ENCODE measurements at places on chromosomes 5 and 9.
A peak's percentile ranks its signal among the peaks of the same experiment; 100 is the strongest.

GRCh38 chr5:179278119-179278518, 67.1 kb downstream of the ADAMTS2 start:
- no peak for DNase-seq

- DNase-seq: no peak
These were observed 2.9 kb upstream of the RNF130 start for GRCh38 chr5:180074462-180074861.

- peak; percentile 43 for DNase-seq
These were observed 536 bp upstream of the COMMD10 start for GRCh38 chr5:116084287-116084691.

DNA sequence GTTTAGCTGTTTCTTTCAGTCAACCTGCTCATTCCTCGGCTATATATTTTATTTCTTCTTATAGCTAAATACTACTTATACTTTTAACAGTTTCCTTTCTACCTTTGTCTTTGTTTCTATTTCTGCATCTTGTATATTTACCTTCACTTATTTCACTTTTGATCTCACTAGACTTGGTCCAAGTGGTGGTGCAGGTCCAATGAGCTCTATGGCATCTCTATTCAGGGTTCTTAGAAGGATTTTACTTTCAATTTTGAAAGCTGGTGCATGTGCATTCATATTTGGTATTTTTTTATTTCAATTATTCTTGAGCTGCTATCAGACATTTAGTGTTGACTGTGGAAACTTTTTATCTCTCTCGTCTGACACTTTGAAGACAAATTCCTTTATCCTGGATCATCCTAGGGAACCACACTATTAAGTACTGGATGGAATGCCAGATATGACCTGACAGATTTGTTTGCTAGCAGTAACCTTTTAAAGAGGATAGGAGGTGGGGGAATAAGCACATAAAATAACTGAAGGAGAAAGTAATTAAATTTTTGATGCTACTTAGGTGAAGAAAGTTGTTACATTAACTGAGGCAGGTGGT, 123.1 kb upstream of the PJA2 start:
- no peak for DNase-seq

DNA sequence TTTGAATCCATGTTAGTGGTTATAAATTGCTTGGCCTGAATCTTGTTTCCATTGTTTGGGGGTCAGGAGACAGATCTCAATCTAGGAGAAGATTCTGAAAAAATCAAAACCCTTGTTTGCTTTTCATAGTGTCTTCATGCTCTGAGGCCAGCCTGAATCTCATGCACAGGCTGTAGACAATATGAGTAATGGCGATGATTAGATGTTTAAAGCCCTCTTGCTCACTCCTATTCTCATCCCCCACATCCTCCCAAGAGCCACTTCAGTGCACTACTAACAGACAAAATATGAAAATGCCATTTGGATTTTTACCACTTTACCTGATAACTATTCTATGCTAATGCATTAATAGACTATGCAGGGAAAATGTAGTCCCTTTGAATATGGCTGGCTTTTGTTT, 129.4 kb downstream of the NUDT12 start:
- DNase-seq: no peak

DNA sequence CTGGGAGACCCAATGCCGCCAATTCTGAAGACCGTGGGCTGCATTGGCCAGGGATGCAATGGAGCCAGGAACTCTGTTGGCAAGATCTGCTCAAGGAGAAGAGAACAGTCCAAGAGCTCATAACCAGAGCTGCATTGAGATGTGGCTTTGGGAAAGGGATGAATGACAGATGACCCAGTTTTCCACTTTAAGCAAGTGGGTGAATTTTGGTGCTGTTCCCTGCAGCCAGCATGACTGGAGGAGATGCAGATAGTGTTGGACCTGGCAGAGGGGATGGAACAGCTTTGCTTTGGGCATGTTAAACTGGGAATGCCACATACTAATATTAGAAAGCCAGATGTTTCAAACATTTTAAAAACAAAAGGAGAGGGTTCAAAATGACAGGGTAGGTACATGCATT, 143.1 kb downstream of the FSTL4 start:
- no peak for DNase-seq

DNA sequence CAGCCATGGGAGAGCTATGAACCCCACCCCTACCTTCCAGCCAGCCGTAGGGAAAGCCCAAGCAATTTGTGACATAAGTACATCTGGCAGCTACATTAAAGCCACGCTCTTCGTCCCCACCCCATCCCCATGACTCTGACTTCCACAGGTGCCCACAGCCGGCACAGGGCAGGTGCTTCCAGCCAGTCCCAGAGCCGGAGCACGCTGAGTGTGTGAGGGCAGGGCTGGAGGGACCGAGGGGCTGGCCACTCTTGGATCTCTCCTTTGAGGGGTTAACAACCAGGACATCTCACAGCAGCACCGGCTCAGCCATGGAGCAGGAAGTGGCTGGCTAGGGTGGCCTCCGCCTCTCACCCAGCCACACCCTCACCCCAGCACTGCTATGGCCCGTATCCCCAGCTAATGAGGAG, 2.4 kb upstream of the FAM78A start:
- DNase-seq: peak; percentile 14

- DNase-seq: no peak
These were observed 28.0 kb upstream of the SIL1 start for GRCh38 chr5:139226131-139226530.

- peak; percentile 32 for DNase-seq
These were observed 142.7 kb downstream of the C5orf15 start for GRCh38 chr5:133825631-133826289.

- DNase-seq: no peak
These were observed 629.0 kb upstream of the SEMA6A start for GRCh38 chr5:117203584-117203983.

- no peak for DNase-seq
These were observed 446 bp downstream of the NXNL2 start for GRCh38 chr9:88535226-88536022.

DNA sequence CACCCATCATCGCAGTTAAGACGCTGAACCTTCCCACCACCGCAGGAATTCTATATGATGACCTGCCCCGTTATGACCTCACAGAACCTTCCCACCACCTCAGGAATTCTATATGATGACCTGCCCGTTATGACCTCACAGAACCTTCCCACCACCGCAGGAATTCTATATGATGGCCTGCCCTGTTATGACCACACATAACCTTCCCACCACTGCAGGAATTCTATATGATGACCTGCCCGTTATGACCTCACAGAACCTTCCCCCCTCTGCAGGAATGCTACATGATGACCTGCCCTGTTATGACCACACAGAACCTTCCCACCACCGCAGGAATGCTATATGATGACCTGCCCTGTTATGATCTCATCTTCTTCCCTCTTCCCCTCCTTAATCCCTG, 64.3 kb downstream of the IRX1 start:
- DNase-seq: no peak

- no peak for DNase-seq
These were observed 455.9 kb downstream of the EBF1 start for GRCh38 chr5:158643840-158644239.

GRCh38 chr5:172243302-172243701, 40.3 kb downstream of the UBTD2 start:
- no peak for DNase-seq

DNA sequence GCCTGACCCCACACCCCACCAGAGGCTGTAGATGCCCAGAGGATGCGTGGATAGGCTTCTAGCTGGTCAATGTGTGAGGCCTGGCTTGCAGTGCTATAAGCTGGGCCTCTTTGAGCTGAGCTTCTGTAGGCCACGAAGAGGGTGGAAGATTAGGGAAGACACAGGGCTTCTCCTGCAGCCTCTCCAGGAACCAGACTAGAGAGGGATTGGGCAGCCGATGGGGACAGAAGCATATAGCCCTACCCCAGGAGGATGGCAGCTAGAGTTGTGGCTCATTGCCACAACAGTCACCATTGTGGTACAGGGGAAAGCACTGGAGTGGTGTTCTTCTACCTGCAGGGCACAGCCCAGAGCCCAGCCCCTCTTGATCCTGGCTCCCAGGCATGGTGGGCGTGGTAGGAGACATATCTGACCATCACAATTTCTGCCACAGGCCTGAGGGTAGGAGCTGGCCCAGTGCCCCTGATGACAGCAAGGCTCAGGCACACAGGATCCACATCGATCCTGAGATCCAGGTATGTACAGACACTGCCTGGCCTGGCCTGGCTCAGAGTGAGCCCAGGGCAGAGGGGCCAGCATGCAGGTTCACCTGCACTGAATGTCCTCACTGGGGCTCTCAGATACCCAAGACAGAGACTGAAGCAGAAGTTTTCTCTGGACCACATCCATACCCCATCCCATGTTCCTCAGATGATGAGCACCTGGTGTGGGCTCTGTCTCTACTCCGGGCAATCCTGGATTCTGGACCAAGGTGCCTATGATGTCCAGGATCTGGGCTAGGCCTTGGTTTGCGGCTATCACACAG, 8.7 kb downstream of the PDLIM4 start:
- no peak for DNase-seq

- no peak for DNase-seq
These were observed 195.9 kb downstream of the SLIT3 start for GRCh38 chr5:169104937-169105494.

- DNase-seq: no peak
These were observed 68.9 kb downstream of the FAT2 start for GRCh38 chr5:151522226-151522625.

- DNase-seq: no peak
These were observed 413.5 kb upstream of the SMC2 start for GRCh38 chr9:103680581-103680980.

- DNase-seq: no peak
These were observed 101.0 kb upstream of the GABRG2 start for GRCh38 chr5:161966564-161966963.

DNA sequence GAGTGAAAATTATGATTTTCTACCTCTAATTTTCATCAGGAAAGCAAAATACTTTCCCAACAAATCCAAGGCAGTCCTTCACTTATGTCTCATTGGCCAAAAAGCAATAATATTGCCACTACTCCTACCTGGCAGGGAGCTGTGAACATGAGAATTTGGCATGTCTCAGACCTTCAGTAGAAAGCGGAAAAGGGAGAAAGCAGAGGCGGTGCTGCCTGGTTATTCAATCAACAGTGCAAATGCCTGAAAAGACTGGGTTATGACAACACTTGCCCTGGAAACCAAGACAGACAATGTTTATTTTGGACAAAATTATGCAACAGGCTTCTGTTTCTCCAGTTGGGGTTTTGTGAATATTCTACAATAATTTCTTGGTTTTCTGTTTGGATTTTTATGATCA, 194.4 kb downstream of the TAF11L14 start:
- DNase-seq: no peak

- no peak for DNase-seq
These were observed 145.9 kb downstream of the HINT1 start for GRCh38 chr5:131019111-131019510.

DNA sequence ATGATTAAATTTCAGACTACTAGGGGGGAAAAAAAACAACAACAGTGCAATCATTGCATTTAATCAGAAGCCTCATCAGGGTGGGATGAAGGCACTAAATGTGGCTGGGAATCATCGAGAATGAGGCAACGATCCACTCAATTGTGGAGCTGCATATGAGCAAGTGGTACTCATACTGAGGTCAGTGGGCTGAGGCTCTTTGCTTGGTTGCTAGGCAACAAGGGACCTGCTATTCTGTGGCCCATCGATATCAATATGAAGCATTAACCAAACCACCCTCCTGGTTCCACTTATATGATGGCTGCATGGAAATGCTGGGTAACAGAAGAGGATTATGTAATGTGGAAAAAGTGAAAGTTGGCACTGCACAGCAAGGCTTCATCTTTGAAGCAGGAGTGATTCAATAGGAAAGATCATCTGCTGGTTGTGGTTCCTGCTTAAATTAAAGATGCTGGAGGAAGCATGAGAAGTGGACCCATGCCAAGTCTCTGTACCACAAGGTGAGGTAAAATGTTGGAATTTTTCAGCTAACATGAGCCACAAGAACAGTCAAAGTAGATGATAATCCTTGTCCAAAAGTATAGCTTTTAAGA, 159.8 kb upstream of the HMHB1 start:
- DNase-seq: no peak

DNA sequence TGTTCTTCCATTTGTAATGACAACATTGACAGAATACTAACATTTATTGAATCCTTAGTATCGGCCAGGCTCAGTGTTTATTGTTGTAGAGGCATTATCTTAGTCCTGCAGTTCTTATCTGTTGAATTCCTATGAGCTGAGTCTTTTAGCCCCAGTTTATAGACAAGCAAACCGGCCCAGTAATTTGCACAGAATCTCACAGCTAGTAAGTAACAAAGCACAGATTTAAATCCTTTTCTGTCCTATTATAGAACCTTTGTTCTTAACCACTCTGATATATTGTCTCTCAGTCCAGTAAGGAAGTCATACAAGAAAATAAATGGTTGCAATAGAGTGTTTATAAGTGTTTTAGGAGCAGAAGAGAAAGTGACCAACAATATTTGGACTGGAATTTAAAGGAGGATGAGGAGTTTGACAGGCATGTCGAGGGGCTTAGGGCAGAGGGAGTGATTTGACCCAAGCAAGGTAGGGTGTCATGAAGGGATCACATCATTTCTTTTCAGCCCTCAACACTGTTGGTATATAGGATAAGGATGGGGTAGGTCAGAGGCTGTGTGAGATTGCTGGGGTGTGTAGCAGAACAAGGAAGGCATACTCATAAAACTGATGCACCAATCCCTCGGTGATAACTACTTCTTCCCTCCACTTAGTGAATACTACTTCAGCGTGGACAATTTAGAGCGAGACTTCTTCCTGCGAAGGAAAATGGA, 39.5 kb downstream of the LARP1 start:
- no peak for DNase-seq

DNA sequence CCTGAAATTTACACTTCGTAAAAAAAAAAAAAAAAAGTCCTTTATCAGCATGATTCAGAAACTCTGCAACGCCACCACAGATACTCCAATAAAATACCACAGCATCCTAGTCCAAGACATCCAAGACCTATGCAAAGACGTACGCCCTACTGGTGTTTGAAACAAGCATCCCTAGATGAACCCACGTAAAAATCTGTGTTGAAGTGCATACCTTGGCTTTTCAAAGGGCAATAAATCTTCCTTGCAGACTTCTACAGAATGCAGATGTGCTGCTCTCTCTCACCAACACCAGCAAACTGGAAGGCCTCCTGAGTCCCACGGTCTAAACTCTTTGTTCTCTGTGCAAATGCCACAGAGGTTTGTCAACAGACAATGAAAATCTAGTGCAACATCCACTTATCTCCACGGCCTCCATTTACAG, 38.8 kb downstream of the MYO10 start:
- no peak for DNase-seq

DNA sequence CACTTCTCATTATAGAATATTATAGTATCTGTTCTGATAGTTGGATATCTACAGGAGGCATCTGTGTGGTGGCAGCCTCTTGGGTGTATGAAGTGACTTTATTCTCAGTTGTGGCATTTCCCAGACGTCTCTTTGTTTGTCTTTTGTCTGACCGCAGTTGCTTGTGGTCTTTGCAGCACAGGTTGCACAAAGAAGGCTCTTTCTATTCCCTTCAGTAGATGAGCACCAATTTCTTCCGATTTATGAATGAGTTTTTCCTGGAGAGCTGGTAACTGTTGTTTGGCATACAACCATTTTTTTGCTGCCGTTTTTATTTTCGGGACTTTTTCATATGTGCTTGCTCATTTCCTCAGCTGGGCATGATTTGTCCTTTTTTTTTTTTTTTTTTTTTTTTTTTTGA, 56.4 kb upstream of the MYO10 start:
- no peak for DNase-seq

- DNase-seq: peak; percentile 45
These were observed 2.7 kb upstream of the AK1 start for GRCh38 chr9:127880143-127880542.

- no peak for DNase-seq
These were observed 247.2 kb upstream of the EFNA5 start for GRCh38 chr5:107917983-107918382.

- DNase-seq: no peak
These were observed 2.0 kb upstream of the IRF1 start for GRCh38 chr5:132492386-132493125.

Data from germinal center (tissue), 1 donor.